Astrocyte of the cerebellum (primary cell): ENCODE measurements at places on chromosomes 5 and 9.

DNA sequence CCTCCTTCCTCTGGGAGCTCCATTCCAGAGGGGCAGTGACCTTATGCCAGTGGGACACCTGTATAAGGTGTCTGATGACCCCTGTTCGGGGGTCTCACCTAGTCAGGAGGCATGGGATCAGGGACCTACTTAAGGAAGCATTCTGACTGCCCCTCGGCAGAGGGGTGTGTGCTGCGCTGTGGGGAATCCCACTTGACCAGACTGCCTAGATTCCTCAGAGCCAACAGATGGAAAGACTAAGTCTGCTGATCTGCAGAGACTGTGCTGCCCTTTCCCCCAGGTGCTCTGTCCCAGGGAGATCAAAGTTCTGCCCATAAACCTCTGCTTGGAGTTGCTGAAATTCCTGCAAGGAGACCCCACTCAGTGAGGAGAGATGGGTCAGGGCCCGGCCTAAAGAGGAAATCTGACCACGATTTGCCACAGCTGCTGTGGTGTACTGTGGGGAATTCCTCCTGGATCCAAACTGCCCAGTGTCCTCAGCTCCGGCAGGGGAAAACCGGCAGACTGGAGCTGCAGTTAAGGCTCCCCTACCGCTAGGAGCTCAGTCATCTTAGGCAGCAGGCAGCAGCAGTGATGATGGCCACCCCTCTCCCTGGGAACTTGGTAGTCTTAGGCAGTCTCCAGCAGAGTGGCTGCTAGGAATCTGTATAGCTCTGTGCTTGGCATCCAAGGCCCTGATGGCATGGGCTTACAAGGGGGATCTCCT lies 34.8 kb upstream of the FAM120A start:
- DNase-seq, result no peak

DNA sequence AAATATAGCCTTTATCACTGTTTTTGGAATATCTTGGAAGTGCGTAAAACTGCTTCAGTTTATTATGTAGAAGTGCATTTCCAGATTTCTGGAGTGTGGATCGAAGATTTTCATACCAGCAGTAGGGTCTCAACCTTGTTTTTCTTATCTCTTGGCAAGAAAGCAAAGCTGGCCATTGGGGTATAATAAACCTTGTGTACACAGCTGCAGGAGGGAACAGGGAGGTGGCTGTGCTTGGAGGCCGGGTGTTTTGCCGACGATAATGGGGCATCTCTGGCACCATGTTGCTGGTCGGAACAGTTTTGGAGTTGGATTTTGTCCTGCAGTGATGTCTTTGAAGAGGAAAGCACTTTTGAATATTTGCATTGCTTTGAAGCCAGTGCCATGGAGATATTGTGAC lies 308.8 kb upstream of the DMRT1 start:
- DNase-seq, result no peak

- no peak for DNase-seq
These were observed 2.0 kb downstream of the BRD3 start for GRCh38 chr9:134065612-134066419.

DNA sequence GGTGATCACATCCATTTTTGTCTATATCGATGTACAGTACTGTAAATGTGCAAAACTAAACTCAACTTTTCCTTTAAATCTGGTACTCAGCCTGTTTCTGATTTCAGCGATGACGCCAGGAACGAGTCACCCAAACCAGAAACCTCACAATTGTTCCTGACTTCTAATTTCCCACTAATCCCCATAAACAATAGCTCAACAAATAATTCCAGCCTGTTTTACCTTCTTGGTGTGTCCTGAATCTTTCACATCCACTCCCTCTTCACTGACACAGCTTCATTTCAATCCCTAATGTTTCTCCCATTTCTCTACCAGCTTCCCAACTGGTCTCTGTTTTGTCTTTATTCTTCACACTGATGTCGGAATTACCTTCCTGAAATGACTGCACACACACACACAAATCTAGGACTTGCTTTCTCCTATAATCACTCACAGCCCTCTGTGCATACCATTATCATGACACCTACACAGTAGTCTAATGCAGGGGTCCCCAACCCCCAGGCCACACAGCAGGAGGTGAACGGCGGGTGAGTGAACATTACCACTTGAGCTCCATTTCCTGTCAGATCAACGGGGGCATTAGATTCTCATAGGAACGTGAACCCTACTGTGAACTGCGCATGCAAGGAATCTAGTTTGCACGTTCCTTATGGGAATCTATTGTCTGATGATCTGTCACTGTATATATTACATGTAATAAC lies 97.8 kb upstream of the SLC30A5 start:
- no peak for DNase-seq

GRCh38 chr5:94017579-94017978 lies 276.2 kb upstream of the POU5F2 start:
- DNase-seq, result peak; percentile 27

GRCh38 chr9:37452611-37453010 lies 12.6 kb downstream of the ZBTB5 start:
- DNase-seq, result no peak

GRCh38 chr5:73106335-73106734 lies 14.0 kb upstream of the TMEM171 start:
- DNase-seq, result no peak

DNA sequence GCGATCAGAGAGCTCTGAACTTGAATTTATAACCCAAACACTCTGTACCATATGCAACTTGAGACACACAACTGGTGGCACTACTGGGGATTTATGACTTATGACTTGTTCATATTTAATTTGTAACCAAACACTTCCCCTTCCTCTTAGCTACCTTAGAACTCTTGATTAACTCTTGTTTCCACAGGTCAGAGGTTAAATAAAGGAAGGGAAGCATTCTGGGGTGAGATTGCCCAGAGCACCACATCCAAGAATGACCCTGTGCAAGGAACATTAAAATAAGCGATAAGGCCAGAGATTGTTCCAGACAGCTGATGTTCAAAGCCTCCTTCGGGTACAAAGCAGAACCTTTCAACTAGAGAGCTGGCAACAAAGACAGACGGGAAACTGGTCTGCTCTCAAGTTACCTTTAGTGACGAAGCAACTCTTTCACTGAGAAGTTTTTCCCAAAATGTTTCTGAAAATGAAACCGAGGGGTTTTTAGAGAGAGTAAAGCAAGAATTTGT lies 242.6 kb downstream of the DENND1A start:
- no peak for DNase-seq

GRCh38 chr5:143992496-143992895 lies 178.0 kb downstream of the YIPF5 start:
- no peak for DNase-seq

GRCh38 chr9:130172858-130173665 lies 858 bp downstream of the NCS1 start:
- no peak for DNase-seq

DNA sequence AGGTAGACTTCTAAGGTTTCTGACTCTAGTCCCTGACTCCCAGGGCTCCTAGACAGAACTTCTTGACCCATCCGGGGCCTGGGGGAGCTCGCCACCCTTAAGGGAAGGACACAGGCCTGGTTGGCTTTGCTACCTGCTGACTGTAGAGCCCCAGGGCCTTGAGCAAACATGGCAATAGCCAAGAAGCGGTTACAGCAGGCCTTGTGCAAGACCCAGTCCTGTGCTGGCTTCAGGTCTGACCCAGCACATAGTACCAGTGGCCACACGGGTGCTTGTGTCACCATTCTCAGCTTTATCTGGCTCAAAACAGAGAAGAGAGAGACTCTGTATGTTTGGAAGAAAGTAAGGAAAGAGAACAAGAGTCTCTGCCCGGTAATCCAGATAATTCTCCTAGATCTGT lies 41.8 kb downstream of the AP3B1 start:
- DNase-seq, result no peak

- no peak for DNase-seq
These were observed 98.9 kb downstream of the LIX1 start for GRCh38 chr5:97043511-97043910.

DNA sequence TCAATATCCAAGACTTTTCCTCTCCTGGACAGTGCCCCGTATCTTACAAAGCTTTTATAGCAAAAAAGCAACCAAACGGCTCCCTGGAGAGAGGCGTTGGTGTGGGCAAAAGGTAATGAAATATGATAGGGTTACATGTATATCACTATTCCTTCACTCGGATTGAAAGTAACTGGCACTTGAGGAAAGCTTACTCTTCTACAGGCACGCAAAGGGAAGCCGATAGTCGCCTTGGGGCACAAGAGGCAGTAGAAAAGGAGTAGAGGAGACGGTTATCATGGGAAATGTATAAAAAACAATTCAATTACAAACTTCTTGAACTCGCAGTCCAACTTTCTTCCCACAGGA lies 1.1 kb downstream of the DIAPH1 start:
- no peak for DNase-seq

DNA sequence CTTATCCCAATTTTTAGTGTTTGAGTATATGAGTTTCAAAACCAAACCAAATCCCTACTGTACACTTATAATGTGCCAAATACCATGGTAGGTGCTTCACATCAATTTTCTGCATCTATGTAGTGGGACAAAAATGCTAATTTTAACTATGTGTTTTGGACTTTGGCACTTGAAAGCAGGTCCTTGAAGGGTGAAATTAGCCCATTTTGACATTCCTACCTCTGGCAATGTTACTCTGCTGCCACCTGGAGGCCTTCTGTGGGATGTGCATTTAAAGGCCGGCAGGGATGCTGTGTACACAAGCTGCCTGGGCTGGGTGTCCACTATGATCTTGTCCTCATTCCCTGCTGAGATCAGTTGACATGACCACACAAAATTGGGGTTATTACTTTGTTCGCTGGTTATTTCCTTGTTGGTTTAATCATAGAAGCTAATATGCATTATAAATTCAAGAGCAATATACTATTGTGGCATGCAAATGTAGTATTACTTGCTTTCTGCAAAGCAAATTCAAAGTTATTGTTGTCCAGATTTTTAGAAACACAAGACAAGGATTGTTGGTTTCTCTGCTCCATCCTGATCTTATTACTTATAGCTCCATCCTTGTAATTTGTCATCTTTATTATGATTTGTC lies 166.8 kb downstream of the ARHGEF28 start:
- peak; percentile 71 for DNase-seq
